ENCODE measurements at places on chromosomes 7 and 10.

GRCh38 chr7:146960773-146961391, 844.3 kb downstream of the CNTNAP2 start:
- DNase-seq = no peak

DNA sequence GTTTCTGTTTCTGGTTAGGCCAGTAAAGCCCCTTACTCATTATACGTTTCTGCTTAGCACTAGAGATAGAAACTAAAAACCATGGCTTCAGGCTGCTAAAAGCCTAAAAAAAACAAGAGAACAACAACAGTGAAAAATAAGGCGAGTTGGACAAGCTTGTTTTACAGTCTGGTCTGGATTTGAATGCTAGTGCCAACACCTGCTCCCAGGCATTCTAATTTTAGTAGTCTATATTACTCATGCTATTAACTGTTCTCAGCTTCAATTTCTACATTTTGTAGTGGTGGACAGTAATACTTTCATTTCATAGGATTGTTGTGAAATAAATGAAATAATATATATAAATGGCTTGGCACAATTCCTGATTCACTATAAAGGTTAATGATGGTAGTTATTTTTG, 108.5 kb downstream of the HBP1 start:
- no peak for DNase-seq

DNA sequence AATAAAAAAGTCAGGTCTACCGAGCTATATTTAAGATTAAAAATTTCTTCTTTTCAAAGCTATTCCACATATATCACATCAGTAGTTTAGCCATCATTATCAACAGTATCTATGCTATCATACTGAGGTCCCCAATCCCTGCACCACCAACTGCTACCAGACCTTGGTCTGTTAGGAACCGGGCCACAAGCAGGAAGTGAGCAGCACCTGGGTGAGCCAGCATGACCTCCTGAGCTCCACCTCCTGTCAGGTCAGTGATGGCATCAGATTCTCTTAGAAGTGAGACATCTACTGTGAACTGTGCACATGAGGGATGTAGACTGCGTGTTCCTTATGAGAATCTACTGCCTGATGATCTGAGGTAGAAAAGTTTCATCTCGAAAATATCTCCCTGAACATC, 632.1 kb upstream of the KCND2 start:
- DNase-seq = no peak

DNA sequence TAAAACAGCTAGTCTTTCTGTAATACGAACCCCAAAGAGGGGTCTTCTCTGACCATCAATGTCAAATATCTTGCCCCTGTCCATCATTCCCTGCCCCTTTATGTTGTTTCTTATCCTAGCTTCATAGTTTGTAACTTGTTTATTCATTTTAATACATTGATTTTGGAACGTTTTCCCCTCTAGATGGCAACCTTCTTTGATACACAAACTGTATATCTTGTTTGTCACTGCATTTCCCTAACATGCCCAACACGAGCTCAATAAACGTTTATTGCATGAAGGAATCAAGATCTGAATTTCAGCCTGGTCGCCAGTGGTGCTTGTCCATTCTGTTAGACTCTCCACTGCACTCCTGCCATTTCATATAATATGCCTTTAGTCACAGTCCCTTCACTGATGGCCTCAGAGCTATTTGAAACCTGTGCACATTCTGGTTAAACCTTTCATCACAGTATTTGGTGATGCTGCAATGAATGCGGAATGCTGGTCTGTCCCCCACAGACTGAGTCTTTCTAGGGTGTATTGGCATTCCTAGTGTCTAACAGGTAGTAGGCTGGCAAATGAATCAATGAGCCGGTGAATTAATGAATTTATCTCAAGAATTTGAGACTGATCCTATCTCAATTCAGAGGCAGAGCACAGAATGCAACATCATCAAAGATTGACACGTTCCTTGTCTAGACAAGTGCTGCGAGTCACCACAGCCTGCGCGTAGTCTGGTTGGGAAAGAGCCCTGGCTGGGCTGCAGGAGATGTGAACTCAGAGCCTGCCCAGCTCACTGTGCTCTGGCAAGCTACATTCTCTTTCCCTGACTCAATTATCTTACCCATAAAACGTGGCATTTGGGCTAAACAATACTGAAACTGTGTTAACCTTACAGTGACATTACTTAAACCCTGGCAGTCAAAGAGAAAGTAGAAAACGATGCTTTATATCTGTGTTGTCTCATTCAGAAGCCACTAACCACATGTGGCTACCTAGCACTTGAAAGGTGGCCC, 55.2 kb upstream of the FRMD4A start:
- no peak for DNase-seq

DNA sequence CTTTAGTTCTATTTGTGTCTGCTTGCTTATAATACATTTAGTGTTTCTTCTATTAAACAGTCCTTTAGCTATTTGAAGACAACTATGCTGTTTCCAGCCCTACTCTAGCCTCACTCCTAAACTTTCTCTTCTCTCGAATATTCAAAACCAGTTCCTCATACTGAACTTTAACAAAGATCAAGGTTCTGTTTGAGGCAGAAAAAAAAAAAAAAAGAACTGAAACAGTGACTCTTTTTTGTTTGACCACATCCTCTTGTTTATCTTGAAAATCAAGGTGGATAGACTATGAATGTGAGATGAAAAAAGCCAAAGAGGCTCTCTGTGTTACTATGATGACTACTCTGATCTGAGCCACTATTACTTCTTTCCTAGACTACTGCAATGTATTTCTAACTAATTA, 154.3 kb downstream of the ZNF365 start:
- DNase-seq = no peak

GRCh38 chr7:128027485-128027980, 3.7 kb downstream of the LRRC4 start:
- DNase-seq = no peak

- no peak for DNase-seq
Measured at GRCh38 chr7:119996634-119997033, 276.3 kb upstream of the KCND2 start.

DNA sequence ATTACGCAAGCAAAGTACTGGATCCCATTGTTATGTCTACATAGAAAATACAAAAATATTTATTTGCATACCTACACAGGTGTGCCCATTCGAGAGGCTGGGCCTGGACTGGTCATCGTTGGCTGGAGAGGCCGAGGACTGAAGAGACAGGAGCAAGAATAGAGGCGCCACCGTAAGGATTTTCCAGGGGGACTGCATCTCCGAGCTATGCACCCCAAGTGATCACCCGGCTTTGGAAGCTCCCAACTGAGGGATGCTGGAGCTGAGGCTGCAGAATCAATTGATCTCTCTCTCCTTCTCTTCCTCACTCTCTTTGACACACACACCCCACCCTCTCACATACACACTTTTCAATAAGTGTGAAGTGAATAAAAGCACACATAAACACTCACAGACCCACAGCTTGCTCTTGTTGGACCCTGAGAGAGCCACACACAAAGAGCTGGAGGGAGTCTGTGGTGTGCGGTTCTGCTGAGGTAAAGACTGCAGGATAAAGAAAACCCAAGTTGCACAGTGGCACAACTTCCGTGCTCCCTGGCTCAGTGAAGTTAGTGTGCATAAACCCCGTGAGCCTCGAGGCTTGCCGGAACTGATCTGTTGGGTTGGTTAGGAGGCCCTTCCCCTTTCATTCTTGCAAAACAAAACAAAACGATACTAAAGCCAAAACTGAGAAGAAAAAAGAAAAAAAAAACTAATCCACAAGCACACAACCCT, at the start of gene AOAH:
TSS of gene AOAH (minus strand) at position 544 of the 714 bp plus-strand sequence. CDS start at position 198, 346 bp downstream.
- peak; percentile 42 for DNase-seq

DNA sequence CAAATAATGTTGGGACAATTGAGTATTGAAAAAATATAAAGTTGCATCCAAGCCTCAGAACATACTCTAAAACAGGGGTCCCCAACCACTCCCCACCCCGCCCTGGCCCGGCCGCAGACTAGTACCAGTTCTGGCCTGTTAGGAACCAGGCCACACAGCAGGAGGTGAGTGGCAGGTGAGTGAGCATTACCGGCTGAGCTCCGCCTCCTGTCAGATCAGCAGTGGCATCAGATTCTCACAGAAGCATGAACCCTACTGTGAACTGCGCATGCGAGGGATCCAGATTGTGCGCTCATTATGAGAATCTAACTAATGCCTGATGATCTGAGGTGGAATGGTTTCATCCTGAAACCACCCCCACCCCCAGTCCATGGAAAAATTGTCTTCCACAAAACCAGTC, 19.4 kb downstream of the HIPK2 start:
- DNase-seq = no peak

DNA sequence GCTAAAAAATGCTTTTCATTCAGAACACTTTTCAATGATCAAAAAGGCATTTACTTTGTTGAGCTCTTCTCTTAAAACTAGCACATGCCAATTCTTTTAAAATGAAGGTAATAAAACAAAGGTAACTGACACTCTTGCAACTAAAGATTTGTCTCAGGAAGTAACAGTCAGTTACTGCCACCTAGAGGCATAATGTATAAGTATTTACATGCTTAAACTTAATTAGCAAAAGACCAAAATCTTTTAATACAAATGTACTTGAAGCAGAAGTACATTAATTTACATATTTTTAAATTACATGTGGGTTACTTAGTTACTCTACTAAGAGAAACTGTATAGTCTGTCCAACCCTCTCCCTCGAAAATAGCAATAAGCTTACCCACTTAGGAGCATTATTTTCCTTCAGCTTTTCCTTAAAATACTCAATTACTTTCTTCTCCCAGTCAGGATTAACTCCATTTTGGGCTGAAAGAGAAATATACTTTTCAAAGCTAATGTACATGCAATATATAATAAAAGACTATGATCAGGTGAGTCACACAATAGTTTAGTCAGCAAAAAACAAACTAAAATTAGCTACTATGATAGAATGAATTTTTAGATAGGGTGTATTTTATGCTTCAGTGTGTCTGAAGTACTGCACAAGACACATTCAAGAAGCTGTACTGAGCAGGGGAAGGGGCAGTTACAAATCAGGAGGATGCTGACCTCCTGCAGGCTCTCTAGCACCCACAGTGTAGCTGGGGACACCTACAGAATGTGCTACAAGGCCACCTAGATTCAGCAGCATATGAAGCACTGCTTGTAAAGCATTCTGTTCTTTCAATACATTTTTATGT, 13.0 kb downstream of the MCMBP start:
- no peak for DNase-seq

DNA sequence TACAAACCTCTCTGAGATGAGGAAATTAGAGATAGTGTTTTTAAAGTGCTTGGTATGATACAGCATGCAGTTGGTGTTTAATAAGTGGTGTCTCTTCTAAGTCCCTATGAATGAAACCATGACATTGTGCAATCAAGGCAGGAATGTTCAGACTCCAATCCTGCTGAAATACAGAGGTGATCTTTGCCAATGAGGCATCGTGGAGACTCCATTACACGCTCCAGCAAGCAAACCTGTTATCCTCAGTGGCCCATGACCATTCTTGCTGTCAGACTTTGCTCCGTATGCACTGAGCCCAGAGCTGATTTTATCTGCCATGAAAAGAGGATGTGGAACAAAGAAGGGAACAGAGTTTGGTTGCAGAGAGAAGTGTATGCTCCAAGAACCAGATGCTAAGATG, 47.3 kb downstream of the CDHR3 start:
- DNase-seq = no peak

DNA sequence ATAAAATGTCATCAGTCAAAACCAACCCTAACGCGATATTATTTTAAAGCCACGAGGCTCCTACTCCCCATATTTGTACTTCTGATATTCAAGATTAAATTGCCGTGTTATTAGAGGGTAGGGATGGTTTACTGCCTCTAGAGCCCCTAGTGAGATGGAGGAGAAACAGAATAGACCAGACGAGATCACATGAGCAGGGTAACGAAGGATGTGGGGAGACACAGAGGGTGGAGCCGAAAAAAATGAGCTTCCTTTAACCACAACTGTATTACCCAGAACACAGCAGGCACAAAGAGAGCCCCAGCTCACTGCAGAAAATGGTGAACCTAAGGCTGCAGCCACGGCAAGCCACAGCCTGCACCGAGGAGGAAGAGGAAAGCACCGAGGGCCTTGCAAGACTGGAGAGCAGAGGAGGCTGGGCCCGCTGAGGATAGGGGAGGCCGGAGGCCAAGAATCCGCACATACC, 14.3 kb downstream of the ZC3HAV1 start:
- peak; percentile 52 for DNase-seq

- DNase-seq = no peak
Measured at GRCh38 chr7:131066635-131067034, 261.0 kb upstream of the MKLN1 start.

DNA sequence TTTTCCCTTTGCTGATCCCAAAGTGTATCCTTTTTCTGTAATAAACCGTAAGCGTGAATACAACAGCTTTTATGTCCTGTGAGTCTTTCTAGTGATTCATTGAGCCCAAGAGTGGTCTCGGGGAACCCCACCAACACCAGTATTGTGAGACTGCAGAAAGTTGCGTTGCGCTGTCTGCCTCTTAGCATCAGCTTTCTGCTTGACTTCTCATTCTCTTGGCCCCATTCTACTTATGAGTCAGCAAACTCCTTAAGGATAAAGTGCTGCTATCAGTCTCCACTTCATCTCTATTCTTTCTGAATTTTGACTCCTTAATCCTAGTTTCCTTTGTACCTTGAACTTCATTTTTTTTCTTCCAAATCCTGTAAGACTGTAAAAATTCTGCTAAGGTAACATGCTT, 184.3 kb upstream of the MBL2 start:
- DNase-seq = no peak

DNA sequence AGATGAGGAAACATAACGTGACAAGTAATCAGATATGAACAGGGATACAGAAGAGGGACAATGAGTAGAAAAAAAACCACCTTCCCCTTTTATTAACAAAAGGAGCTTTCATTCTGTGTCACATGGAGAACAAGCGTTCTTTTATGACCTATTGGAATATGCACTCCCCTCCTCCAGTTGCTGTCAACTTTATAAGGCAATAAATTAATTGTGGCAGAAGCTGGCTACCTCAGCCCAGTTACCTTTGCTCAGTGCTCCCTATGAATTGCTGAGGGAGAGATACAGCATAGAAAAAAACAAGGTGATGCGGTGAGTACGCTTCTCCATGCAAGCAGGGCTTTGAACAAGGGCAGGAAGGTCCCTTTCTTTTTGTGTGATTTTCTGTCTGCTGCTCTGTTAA, at the start of gene MGAM2:
TSS of gene MGAM2 (plus strand) at position 220 of the 400 bp plus-strand sequence. CDS start 5,156 bp downstream, outside the sequence.
- DNase-seq = no peak

DNA sequence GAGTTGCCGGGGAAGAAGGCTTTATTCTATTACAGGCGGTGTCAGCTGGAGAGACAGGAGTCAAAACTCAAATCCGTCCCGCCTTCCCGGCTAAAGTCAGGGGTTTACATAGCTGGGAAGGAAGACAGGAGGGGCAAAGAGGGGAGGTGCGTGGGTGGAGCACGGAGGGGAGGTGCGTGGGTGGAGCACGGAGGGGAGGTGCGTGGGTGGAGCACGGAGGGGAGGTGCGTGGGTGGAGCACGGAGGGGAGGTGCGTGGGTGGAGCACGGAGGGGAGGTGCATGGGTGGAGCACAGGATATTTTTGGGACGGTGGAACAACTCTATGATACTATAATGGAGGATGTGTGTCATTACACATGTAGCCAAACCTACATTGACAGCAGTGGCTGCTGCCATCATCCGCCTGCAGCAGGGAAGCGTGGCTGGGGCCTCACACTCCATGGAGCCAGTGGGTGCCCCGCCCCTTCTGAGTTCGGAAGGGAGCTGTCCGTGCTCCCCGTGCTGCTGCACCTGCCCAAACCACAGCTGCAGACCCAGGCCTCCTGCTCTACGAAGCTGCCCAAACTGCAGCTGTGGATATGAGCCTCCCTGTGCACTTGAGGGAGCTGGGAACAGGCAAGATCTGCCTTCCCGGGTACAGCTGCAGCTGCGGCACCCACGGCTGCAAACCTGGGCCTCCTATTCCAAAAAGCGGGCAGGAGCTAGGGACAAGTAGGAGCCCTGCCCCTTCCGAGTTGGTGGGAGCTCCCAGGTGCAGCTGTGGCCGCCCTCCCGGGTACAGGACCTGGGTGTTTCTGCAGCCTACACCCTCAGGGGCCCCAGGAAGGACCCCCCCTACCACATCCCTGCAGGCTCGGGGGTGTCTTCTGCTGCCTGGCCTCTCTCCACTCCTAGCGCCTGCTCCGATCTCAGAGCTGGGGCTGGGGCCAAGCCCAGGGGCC, 119.4 kb downstream of the DYNC2I1 start:
- no peak for DNase-seq
